ENCODE measurements at places on chromosomes 13 and 19.

GRCh38 chr19:5183616-5184015 is 157.0 kb downstream of the PTPRS start:
- no peak for DNase-seq

DNA sequence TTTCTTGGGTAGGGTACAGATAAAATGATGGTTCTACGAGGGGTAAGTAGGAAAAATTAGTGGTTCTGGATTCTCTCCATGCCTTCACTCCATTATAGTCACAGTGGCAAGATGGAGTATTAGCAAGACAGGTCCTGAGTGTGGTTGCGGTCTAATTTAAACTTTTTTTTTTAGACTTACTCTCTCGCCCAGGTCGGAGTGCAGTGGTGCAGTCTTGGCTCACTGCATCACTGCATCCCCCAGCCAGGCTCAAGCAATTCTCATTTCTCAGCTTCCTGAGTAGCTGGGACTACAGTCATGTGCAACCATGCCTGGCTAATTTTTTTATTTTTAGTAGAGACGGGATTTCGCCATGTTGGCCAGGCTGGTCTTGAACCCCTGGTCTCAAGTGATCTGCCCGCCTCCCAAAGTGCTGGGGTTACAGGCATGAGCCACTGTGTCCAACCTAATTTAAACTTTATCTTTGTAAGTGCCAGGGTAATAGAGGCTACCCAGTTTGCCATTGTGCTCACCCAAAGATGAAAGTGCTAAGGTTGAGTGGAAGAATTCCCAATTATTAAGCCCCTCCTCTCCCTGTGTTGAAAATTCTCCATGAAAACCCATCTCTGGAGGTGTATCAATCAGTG is 135.6 kb downstream of the TM9SF2 start:
- DNase-seq, result no peak

DNA sequence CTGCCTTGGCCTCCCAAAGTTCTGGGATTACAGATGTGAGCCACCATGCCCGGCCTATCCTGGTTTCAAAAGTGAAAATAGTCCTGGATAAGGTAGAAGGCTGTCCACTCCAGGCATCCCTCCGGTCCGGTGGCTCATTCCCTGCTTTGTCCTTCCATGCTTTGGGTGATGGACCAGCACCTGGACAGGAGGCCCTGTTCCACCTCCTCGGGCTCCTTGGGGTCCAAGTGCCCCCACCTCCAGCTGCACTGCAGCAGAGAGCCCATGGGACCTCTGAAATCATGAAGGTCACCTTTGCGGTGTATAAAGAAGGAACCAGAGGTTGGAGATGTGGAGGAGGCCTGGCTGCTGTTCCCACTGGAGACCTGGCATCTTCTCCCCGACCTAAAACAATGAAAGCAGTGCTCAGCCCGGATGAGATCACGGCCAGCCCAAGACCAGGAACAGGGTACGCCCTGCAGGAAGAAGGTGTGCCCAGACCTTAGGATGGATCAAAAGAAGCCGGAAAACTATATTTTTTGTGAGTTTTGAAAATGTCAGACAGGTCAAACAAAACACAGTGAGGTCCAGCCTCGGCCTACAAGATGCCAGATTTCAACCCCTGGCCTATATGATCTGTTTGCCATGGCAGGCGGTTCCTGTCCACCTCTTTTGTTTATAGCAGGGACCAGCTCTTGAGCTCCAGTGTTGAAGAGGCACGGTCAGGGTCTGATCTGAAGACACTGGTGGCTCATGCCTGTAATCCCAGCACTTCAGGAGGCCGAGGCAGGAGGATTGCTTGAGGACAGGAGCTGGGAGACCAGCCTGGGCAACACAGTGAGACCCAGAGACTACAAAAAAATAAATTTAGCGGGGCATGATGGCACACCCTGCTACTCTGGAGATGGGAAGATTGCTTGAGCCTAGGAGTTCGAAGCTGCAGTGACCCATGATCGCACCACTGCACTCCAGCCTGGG is 5.8 kb downstream of the LSR start:
- DNase-seq, result no peak

- DNase-seq, result no peak
These were observed 21.1 kb downstream of the PIP5K1C start for GRCh38 chr19:3679138-3679537.

DNA sequence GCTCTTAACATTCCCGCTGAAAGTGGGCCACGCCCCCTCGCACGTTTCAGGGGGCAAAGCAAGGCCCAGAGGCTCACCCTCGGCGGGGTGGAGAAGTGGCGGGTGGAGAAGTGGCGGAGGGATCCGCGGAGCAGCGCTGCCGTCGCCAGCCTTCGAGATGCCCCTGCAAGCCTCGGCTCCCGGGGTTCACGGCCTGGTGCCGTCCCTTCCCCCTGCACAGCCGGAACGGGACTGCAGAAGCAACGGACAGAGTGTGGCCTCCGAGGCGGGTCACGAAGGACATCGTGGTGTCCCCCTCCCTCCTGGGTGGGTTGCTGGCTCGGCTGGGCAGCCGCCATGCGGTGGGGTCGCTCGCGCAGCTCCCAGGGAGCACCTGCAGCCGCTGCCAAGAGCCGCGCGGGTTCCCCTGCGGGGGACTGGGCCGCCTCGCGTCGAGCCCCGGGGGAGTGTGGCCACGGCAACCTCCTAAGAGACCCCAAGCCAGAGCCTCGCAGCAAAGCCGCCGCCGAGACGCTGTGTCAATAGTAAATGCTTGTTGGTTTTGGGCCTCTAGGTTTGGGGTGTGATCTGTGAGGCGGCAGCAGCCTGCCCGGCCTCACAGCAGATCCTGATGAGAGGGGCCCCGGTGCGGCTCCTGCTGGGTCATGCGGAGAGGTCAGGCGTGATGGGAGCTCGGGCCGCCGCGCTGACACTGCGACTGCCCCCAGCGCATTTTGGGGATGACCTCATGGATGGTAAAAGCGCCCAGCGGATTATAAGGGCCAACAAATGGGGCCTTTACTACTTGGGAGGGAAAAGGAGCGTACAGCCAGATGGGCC is 5.5 kb downstream of the TPGS1 start:
- no peak for DNase-seq

- DNase-seq, result no peak
These were observed 65.8 kb upstream of the MED4 start for GRCh38 chr13:48160606-48161278.

- DNase-seq, result no peak
These were observed 113.9 kb downstream of the LRCH1 start for GRCh38 chr13:46666727-46667456.

- DNase-seq, result no peak
These were observed 15.3 kb downstream of the NACC1 start for GRCh38 chr19:13133241-13133870.

DNA sequence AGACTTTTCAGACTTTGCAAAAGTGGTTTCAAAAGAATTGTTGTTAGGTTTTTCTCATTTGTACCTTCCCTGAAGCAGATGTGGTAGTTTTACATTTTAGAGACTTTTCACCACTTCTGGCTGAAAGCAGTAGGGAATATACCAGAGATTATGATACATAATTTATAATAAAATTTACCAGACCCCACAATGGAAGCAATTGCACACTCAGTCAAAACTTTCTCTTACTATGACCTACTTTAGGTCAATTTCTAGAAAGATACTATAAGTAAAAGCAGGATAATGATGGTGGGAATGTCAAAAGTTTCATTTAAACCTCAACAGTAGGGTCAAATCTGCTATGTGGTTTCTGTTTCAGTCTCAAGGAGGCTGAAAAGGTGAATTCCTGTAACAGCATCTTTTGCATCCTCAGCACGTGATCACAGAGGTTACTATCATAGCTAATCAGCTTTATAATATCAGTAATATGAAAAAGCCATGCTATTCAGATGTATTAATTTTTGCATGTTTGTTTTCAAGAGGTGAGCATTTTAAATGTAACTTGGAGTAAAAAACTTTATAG is 26.9 kb downstream of the PCCA start:
- no peak for DNase-seq

- DNase-seq, result no peak
These were observed 2.9 kb downstream of the KLF2 start for GRCh38 chr19:16327501-16327900.

DNA sequence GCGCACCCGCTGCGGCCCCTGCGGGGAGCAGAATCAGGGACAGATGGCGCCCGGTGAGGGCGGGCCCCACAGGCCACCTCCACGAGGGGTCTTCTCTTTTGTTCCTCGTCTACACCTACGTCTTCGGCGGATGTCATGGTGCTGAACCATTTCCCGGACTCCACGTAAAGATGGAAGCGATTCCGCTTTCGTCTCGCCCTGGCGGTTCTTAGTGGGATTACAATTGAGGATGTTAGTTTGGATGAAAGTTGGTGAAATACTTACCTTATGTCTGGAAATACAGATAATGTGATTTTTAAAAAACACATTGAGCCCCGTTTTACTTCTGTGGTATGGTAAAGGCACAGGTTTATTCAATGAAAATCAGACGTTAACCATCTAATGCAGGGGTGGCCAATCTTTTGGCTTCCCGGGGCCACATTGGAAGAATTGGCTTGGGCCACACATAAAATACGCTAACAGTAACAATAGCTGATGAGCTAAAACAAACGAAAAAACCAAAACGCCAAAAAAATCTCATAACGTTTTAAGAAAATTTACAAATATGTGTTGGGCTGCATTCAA is 1.4 kb upstream of the ZMYM5 start:
- DNase-seq, result peak; percentile 61

- DNase-seq, result no peak
These were observed 55.0 kb upstream of the UBE2L5 start for GRCh38 chr13:30367296-30367695.

GRCh38 chr13:42638886-42639285 is 64.9 kb downstream of the TNFSF11 start:
- no peak for DNase-seq

- no peak for DNase-seq
These were observed at the start of gene C19orf85 for GRCh38 chr19:55464662-55465054. C19orf85 (minus strand) TSS chr19:55464751; CDS start chr19:55464554, 197 bp downstream.

DNA sequence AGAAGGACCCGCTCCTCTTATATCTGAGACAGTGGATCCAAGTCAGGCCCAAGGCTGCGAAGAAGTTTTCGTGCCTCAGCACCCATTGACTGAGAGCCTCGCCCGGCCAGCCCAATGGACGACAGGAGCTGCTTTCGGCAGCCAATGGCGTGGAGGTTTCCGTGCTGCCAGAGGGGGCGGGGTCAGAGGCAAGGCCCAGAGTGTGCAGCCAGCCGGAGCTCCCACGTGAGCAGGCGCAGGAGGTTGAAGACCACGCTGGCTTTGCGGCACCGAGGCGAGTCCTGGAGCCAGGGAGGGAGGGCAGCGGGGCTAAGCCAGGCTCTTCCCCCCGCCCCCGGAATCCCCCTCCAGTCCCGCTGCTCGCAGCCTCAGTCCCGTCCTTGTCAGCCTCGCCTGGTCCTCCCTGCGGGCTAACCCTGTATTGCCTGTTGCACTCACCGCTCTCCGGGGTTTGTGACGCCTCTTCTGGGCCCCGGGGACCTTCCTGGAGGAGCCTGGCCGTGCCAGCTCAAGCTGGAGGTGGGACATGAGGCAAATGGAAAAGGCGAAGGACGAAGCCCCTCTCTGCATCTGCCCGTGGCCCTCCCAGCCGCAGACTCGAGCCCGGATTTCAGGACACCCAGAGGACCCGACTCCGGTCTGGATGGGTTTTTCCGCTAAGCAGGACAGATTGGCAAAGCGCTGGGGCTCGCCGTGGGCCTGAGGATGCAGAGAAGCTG is 1.5 kb downstream of the IFNL4 start:
- no peak for DNase-seq

- no peak for DNase-seq
These were observed 106.1 kb upstream of the DOCK9 start for GRCh38 chr13:99083981-99084380.

GRCh38 chr13:65932587-65933239 is 1297.4 kb downstream of the PCDH9 start:
- no peak for DNase-seq
